Neural crest cell (in vitro differentiated cells): ENCODE measurements at places on chromosomes 3 and 15. TPM values are rescaled to one million over a fixed set of nuclear protein-coding genes. Genes with fewer than 3 reads are reported as not detected.

DNA sequence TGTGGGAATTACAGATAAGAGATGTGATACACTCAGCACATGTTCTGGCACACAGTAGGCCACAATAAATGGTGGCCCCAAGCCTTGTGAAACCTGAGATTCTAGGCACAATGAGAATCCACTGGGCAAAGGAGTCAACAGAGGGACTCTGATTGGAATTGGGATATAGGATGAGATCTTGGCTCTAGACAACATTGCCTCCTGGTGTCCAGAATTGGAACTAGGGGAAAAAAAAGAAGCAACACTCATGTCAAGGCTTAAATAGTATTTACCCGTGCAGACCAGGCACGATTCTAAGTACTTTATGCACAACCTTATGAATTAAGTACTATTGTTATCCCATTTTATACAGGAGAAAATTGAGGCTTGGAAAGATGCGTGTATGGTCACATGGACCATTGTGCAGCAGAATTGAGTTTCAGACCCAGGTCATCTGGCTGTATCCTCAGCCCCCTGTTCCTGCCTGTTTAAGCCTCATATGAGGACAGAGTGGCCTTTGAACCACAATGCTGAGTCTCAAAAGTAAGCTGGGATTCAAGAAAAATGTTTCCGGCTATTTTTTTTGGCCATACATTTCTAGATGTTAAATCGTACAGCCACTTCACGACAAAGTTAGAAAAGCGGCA, 124.8 kb downstream of the SV2B start:
- H3K4me3 ChIP-seq: no peak overlapping the region
- H3K4me1 ChIP-seq: no peaks in the 10 kb centered on the region
- DNase-seq: peak; percentile 47
- H3K27ac ChIP-seq: no peak overlapping the region

DNA sequence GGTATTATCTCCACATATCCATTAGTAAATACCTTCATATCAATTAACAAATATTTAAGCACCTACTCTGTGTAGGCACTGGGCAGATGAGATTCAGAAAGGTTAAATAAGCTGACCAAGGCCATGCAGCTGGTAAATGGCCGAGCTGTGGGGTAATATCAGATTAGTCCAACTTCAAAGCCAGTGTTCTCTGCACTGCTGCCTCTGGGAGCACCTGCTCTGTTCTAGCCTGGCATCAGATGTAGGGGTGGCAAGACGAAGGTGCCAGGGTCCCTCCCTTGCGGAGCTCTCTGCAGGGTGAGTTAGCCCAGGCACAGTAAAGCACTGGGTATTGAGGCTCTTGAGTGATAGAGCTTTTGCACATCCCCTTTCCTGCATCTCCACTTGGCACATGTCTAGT, 5.5 kb downstream of the TATDN2 start:
- H3K4me3 ChIP-seq: no peak overlapping the region
- H3K27me3 ChIP-seq: no peaks in the 10 kb centered on the region
- no peak overlapping the region for H3K27ac ChIP-seq
- DNase-seq: no peak
- peaks cover 27% of the 10 kb centered on the region for H3K4me1 ChIP-seq

GRCh38 chr3:187051066-187051465, 88.2 kb downstream of the RPL39L start:
- H3K27me3 ChIP-seq: no peaks in the 10 kb centered on the region
- H3K4me1 ChIP-seq: no peaks in the 10 kb centered on the region
- peaks cover 60% of the 10 kb centered on the region for H3K36me3 ChIP-seq
- H3K4me3 ChIP-seq: no peak overlapping the region
- no peak overlapping the region for H3K27ac ChIP-seq
- DNase-seq: no peak

DNA sequence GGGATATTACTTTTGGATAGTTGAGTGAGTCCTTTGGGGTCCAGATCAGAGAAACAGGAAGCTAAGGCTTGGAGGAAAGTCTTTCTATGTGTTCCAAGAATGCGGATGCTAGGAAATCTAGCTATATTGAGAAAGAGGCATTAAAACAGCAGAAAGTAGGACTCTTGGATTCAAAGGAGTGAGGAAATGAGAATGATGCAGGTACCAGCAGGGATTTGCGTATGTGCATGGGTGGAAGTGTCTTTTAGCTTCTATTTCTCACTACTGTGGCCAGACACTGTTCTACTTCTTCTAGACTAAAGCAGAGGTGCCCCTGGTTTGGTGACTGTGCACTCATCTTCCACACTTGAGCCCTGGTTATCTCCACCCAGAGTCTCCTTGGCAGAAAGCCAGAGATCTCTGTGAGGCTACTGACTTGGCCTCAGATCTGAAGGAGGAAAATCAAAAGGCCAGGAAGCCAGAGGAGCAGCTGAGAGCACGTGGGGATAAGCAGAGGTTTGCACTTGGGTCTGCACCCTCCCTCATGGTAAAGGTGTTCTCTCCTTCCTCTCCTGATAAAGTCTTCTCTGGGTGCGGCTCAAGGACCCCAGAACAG, 44.3 kb downstream of the ATP2B2 start:
- no peaks in the 10 kb centered on the region for H3K36me3 ChIP-seq
- H3K27me3 ChIP-seq: peaks cover 56% of the 10 kb centered on the region
- DNase-seq: no peak
- H3K4me1 ChIP-seq: no peaks in the 10 kb centered on the region
- no peak overlapping the region for H3K27ac ChIP-seq

- DNase-seq: no peak
- H3K4me3 ChIP-seq: no peak overlapping the region
- peaks cover 21% of the 10 kb centered on the region for H3K36me3 ChIP-seq
- H3K4me1 ChIP-seq: no peaks in the 10 kb centered on the region
These were observed 110.1 kb upstream of the ABHD17C start for GRCh38 chr15:80584973-80585525.

- H3K27ac ChIP-seq: no peak overlapping the region
- no peaks in the 10 kb centered on the region for H3K36me3 ChIP-seq
- H3K27me3 ChIP-seq: peaks cover 6% of the 10 kb centered on the region
- no peak overlapping the region for H3K4me3 ChIP-seq
These were observed 28.4 kb upstream of the SMAD3 start for GRCh38 chr15:67036775-67037555.

- no peaks in the 10 kb centered on the region for H3K36me3 ChIP-seq
- H3K27ac ChIP-seq: no peak overlapping the region
- H3K4me3 ChIP-seq: no peak overlapping the region
- H3K27me3 ChIP-seq: no peaks in the 10 kb centered on the region
These were observed 65.8 kb downstream of the B3GNT5 start for GRCh38 chr3:183318877-183319276.

DNA sequence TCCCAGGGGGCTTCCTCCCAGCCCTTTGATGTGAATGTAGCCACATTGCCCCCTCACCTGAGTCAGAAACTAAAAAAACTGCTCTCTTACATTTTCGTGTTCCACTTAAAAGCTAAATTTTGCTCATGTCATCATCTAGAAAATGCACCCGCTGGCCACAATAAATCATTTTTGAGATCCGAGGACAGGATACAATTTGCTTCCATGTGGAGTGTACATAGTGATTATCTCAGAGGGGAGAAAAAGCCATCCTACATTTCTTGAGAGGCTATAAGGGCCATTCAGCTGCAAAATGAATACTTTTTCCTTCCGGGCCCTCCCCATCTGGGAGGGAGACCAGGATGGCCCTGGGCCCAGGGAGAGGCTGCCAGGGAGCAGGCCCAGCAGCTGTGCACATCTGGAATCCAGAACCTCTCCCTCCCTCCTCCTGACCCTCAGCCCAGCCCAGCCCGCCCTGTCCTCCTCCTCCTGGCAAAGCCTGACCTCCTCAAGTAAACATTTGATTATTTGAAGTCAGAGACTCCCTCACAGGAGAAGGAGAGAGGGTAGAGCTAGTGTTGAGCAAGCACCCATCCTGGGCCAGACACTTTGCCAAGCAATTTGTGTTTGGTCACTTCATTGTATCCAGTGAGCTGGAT, 59.1 kb downstream of the CORO2B start:
- no peak overlapping the region for H3K4me3 ChIP-seq
- H3K36me3 ChIP-seq: no peaks in the 10 kb centered on the region
- peak overlapping the region; percentile 87 for H3K27ac ChIP-seq
- no peak for DNase-seq
- H3K4me1 ChIP-seq: peaks cover 50% of the 10 kb centered on the region

GRCh38 chr3:140505876-140506275, 172.0 kb upstream of the TRIM42 start:
- no peaks in the 10 kb centered on the region for H3K36me3 ChIP-seq
- H3K4me3 ChIP-seq: no peak overlapping the region
- peaks cover 15% of the 10 kb centered on the region for H3K27me3 ChIP-seq
- H3K4me1 ChIP-seq: peaks cover 22% of the 10 kb centered on the region
- no peak overlapping the region for H3K27ac ChIP-seq

- no peaks in the 10 kb centered on the region for H3K36me3 ChIP-seq
- no peak overlapping the region for H3K4me3 ChIP-seq
- DNase-seq: no peak
- H3K27me3 ChIP-seq: no peaks in the 10 kb centered on the region
These were observed 152.9 kb downstream of the IL1RAP start for GRCh38 chr3:190666821-190667220.

DNA sequence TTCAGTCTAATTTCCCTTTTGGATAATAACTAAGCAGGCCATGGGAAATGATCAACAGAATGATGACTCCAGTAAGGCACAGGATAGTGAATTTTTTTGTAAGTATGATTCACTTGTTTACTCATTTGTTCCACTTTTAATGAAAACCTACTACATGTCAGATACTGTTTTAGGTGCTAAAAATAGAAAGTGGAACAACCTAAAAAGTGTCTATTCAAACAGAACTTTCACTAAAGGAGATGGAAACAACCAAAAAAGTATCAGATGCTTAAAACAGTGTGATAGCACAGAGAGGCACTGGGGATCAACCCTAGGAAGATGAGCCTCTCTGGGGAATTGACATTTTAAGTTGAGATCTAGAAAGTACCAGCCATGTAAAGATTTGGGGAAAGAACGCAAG, 11.1 kb downstream of the RYK start:
- H3K27ac ChIP-seq: no peak overlapping the region
- no peak overlapping the region for H3K4me3 ChIP-seq
- no peaks in the 10 kb centered on the region for H3K27me3 ChIP-seq
- H3K36me3 ChIP-seq: no peaks in the 10 kb centered on the region
- no peak for DNase-seq

- H3K27ac ChIP-seq: no peak overlapping the region
- H3K4me1 ChIP-seq: no peaks in the 10 kb centered on the region
- DNase-seq: no peak
- H3K4me3 ChIP-seq: no peak overlapping the region
- no peaks in the 10 kb centered on the region for H3K36me3 ChIP-seq
These were observed 17.5 kb downstream of the PLA2G4F start for GRCh38 chr15:42138968-42139386.

GRCh38 chr3:163474766-163475165, 1603.5 kb downstream of the SI start:
- no peak for DNase-seq
- H3K4me1 ChIP-seq: no peaks in the 10 kb centered on the region
- H3K27me3 ChIP-seq: no peaks in the 10 kb centered on the region

- H3K4me1 ChIP-seq: peaks cover 25% of the 10 kb centered on the region
- peak overlapping the region; percentile 72 for H3K4me3 ChIP-seq
- H3K27me3 ChIP-seq: peaks cover 14% of the 10 kb centered on the region
- no peak overlapping the region for H3K27ac ChIP-seq
- H3K36me3 ChIP-seq: no peaks in the 10 kb centered on the region
These were observed 2.7 kb upstream of the DMXL2 start for GRCh38 chr15:51625236-51625635.

GRCh38 chr15:45827766-45828165, 192.9 kb downstream of the SQOR start:
- H3K4me1 ChIP-seq: no peaks in the 10 kb centered on the region
- no peaks in the 10 kb centered on the region for H3K27me3 ChIP-seq
- no peak overlapping the region for H3K27ac ChIP-seq
- no peak for DNase-seq

DNA sequence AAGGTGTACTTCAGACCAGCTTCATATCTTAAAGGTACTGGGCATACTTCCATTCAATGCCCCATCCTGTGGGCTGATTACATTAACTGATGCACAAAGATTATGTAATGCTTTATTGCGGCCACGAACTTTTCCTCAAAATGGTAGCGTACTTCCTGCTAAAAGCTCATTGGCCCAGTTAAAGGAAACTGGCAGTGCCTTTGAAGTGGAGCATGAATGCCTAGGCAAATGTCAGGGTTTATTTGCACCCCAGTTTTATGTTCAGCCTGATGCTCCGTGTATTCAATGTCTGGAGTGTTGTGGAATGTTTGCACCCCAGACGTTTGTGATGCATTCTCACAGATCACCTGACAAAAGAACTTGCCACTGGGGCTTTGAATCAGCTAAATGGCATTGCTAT, 3.4 kb downstream of the SKIL start:
- peaks cover 5% of the 10 kb centered on the region for H3K27me3 ChIP-seq
- peaks cover 23% of the 10 kb centered on the region for H3K4me1 ChIP-seq
- DNase-seq: no peak
- H3K27ac ChIP-seq: no peak overlapping the region
- H3K4me3 ChIP-seq: peak overlapping the region; percentile 55

DNA sequence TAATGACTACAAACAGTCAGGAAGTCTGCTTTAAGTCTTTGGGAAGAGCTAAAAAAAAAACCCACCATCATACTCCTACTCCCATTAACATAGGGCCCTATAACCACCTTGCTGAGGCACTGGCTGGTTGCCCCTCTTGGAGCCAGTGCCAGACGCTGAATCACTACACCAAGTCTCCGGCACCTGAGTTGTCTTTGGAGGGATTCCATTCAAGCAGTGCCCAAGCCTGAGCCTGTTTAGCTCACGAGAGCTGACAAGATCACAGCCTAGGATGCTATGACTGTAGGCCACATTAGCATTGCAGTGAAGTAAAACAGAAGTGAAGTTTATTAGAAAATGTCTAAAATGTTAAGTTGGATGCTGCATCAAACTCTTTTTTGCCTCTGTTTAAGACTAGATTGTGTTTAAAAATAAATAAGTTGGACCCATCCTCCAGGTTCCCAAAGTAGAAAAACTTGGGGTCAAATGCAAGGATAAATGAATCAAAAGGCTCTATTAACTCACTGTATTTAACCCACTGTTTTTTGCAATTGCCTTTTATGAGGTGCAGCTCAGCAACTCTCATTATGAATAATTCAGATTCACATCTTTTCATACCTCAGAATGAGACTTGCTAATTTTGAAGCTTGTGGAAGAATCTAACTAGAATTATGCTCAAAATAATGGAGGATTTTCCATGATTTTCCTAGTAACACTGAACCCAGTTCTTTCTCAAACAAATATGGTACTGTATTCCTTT, 461.9 kb downstream of the FOXP1 start:
- no peaks in the 10 kb centered on the region for H3K27me3 ChIP-seq
- H3K4me3 ChIP-seq: no peak overlapping the region
- no peak overlapping the region for H3K27ac ChIP-seq
- H3K36me3 ChIP-seq: no peaks in the 10 kb centered on the region
- H3K4me1 ChIP-seq: peaks cover 7% of the 10 kb centered on the region

GRCh38 chr3:57978316-57978715, 29.9 kb upstream of the FLNB start:
- H3K27me3 ChIP-seq: no peaks in the 10 kb centered on the region
- no peak for DNase-seq
- peaks cover 14% of the 10 kb centered on the region for H3K4me1 ChIP-seq
- no peaks in the 10 kb centered on the region for H3K36me3 ChIP-seq

- H3K4me3 ChIP-seq: no peak overlapping the region
- no peaks in the 10 kb centered on the region for H3K36me3 ChIP-seq
- no peaks in the 10 kb centered on the region for H3K4me1 ChIP-seq
- no peak overlapping the region for H3K27ac ChIP-seq
- no peak for DNase-seq
- peaks cover 2% of the 10 kb centered on the region for H3K27me3 ChIP-seq
These were observed 6.3 kb downstream of the TIGIT start for GRCh38 chr3:114299941-114300624.

Gene COPG1
- 116 and 122 TPM in 2 replicates for total RNA-seq

Gene GOLGA6C
- total RNA-seq: 0.12 TPM in 1 of 2 replicates, not detected in the other

Gene AHSG
- 0.30 TPM in 1 of 2 replicates, not detected in the other for total RNA-seq

Gene ADGRG7
- total RNA-seq: not detected in 2 replicates

Gene MFSD1
- 16.9 and 18.5 TPM in 2 replicates for total RNA-seq

Gene LPP
- total RNA-seq: 38.7 and 42.1 TPM in 2 replicates

Gene MESP2
- 0.36 and 0.42 TPM in 2 replicates for total RNA-seq

Gene CYP11A1
- 0.77 and 1.0 TPM in 2 replicates for total RNA-seq

Gene CNTN6
- total RNA-seq: 0.48 and 0.82 TPM in 2 replicates

Gene DLEC1
- 1.1 and 1.3 TPM in 2 replicates for total RNA-seq

Gene GABRB3
- 19.8 and 23.7 TPM in 2 replicates for total RNA-seq
